ENCODE measurements at places on chromosomes 13 and 19.

DNA sequence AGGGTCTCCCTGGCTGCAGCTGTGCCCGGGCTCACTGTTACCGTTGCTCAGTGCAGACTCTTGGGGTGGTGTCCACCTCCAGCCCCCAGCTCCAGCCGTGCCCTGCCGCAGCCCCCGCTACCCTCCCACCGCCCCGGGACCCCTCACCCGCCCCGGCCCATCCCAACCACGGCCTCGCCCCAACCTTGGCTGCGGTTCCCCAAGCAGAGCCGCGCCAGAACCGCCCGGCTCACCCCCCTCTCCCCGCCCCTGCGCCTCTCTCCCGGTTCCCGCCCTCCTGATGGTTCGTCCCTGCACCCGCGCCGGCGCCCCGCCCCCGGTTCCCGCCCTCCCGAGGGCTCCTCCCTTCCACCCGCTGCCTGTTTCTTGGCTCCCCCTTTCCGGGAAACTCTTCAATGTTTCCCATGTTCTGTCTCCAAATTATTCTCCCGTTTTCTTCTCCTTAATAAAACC, 40.3 kb downstream of the ANKRD10 start:
- no peak for DNase-seq

DNA sequence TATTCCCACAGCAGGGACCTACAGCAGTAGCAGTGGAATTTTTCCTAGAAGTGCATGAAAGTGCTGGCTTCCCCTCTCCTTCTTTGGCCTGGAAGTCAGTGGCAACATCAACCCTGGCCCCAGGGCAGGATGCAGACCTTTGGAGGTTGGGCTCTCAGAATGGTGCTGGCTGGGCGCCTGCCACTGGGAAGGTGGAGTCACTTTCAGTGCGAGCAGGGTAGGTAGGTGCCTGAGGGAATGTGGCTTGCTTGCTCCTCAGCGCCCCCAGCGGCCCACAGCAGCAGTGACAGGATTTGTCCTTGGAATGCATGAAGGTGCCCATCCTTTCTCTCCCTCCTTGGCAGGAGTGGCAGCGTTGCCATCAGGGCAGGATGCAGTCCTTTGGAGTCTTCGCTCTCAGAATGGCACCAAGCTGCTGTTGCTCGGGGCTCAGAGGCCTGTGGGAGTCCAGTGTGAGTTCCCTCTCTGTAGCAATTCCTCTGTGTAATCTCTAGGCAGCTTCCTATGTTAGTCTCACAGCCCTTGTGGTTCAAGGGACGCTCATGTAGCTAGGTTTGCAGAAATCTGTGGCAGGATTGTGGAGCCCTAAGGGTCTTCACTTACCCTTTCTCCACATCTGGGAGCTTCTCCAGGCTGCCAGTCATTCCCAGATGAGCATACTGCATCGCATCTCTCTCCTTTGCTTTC, 354.4 kb upstream of the DACH1 start:
- no peak for DNase-seq

GRCh38 chr19:47729468-47729798, 15.9 kb upstream of the NOP53 start:
- DNase-seq = no peak

- no peak for DNase-seq
Measured at GRCh38 chr13:77502104-77502720, 33.3 kb upstream of the SCEL start.

- DNase-seq = no peak
Measured at GRCh38 chr13:97434397-97435201, 630 bp downstream of the RAP2A start.

DNA sequence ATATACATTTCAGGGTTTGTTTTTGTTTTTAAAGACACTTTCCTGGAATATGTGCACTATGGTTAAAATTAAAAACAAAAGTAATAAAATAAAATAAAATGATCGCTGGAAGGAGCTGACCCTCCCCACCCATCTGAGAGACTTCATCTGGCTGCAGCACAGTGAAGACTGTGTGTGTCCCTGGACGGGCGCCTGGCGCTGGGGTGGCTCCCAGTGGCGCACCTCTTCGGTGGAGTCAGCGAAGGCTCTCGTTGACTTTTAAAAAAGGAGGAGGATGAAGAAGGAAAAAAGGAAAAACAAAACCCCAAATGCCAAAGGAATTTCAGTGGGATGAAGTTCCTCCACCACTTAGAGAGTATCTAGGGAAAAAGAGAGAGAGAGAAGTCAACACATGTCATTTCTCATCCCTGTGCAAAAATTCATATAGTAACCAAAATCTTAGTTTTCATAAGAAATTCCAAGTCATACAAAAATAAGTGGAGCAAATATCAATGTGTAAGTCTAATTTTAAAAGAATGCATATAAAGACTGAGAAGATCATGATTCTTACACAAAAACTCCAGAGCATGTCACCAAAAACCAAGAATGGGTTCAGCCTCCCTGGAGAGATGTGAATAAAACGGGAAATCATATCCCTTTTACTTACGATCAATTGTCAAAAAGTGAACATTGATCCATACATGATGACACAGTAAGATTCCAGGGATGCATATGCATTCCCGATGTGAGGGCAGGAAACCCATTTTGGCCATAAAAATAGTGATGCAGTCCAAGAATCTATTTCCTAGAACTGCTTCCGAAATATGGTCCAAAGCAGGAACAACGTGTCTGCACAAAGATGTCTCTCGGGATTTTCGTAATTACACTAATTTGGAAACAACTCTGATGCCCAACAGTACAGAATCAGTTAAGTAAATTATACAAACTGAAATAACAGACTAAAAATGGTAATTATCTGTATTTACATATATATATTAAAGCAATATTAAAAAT, 123.8 kb downstream of the STK24 start:
- no peak for DNase-seq
